ENCODE measurements at places on chromosomes 1 and 21.

DNA sequence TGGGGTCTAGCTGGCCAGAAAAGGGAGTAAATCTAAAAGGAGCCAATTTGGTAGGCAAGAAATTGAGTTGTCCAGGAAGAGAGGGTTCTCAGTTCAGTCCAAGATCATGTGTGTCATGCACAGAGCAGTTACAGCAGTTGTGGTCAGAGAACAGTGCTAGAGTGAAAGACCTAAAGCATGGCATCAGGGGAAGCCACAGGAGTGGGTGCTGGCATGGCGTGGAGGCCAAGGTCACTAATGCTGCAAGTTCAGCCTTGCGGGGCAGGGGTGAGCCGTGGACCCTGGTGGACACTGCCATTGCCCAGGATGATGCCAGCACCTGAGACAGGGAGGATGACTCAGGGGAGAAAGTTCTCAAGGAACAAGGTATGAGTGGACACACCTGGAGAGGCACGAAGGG, 16.6 kb upstream of the TMEM125 start:
- H3K36me3 ChIP-seq = peaks cover 3% of the 10 kb centered on the region
- no peaks in the 10 kb centered on the region for H3K4me1 ChIP-seq
- H3K27me3 ChIP-seq = peaks cover 59% of the 10 kb centered on the region
- no peak overlapping the region for H3K27ac ChIP-seq
- no peak overlapping the region for H3K4me3 ChIP-seq

DNA sequence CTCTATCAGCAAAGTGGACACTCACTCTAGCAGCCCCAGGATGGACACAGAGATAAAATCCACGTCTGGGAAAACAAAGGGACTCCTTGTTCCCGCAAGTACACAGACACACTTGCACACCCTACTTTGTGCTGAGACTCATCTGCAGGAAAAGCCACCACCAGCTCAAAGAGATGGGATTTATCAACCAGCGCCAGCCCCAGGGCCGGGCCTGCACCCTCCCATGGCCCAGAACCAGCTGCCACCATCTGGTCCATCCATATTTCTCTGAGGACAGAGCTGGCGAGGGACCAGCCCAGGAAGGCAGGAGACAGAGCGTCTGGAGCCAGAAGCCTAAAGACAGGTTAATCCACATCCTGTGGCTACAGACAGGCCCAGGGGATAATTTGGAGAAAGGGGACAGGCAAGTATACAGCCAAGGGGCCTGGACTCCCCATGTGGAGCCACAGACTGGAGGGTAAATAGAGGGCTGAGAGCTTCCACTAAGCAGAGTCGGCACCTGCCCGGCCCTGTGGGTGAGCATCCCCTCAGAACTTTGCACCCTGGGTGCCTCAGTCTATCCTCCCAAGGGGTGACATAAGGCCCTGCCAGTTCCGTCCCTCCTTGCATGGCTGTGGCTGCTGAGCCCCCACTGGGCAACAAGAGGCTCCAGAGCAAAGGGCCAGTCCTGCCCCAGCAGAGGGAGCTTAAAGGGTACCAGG, 233.9 kb downstream of the PTPRU start:
- no peaks in the 10 kb centered on the region for H3K4me1 ChIP-seq
- no peak overlapping the region for H3K4me3 ChIP-seq
- H3K27ac ChIP-seq = no peak overlapping the region
- no peaks in the 10 kb centered on the region for H3K36me3 ChIP-seq
- peaks cover 80% of the 10 kb centered on the region for H3K27me3 ChIP-seq

- DNase-seq = no peak
- no peak overlapping the region for H3K4me3 ChIP-seq
- no peak overlapping the region for H3K27ac ChIP-seq
Measured at GRCh38 chr1:231807541-231807940, 181.0 kb downstream of the DISC1 start.

- peaks cover 36% of the 10 kb centered on the region for H3K36me3 ChIP-seq
- DNase-seq = no peak
- peaks cover 83% of the 10 kb centered on the region for H3K4me1 ChIP-seq
- H3K27ac ChIP-seq = no peak overlapping the region
- H3K4me3 ChIP-seq = peak overlapping the region; percentile 56
Measured at GRCh38 chr1:160499631-160500030, 23.4 kb downstream of the SLAMF6 start.

DNA sequence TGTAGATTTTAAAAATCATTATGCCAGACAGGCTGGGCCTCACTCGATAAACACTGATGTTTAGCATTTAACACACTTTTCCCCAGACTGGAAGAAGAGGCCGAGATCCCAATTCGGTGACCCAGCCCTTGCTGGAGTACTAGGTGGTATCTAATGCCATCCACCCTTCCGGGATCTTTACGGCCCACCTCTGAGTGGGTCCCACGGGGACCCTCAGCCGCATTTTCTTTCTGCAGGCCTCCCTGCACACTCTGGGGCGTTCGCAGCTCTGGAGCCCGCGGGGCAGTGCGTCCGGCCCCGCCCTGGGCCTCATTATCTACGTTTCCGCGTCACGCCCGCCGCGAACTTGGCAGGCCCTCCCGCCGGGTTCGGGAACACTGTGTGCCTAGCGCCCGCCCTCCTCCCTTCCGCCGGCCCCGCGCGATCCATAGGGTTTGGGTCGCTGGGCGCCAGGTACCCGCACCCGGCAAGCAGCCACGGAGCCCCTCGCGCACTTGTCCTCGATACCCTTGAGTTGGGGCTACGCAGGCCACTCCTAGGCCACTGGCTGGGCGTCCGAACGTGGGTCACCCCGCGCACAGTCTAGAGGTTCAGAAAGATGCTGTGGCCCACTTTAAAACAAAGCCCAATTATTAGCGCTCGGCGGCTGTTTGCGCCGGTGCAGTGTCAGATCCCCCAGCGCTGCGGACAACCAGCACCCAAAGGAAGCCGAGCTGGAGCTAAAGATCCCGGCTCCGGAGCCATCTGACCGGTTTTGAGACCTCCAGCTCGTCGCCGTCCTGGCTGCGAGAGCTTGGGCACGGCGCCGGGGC, 950 bp upstream of the EVA1C start:
- H3K4me1 ChIP-seq = peaks cover 56% of the 10 kb centered on the region
- H3K36me3 ChIP-seq = peaks cover 14% of the 10 kb centered on the region
- peak overlapping the region; percentile 89 for H3K27ac ChIP-seq
- peak; percentile 51 for DNase-seq

- no peak overlapping the region for H3K27ac ChIP-seq
- H3K4me3 ChIP-seq = no peak overlapping the region
- peaks cover 13% of the 10 kb centered on the region for H3K27me3 ChIP-seq
- H3K4me1 ChIP-seq = no peaks in the 10 kb centered on the region
- peaks cover 3% of the 10 kb centered on the region for H3K36me3 ChIP-seq
Measured at GRCh38 chr1:223271085-223271781, 92.7 kb downstream of the SUSD4 start.

GRCh38 chr1:15354580-15354965, 55.1 kb upstream of the EFHD2 start:
- DNase-seq = no peak
- H3K4me3 ChIP-seq = no peak overlapping the region
- peaks cover 4% of the 10 kb centered on the region for H3K36me3 ChIP-seq
- no peak overlapping the region for H3K27ac ChIP-seq
- H3K4me1 ChIP-seq = peaks cover 21% of the 10 kb centered on the region

DNA sequence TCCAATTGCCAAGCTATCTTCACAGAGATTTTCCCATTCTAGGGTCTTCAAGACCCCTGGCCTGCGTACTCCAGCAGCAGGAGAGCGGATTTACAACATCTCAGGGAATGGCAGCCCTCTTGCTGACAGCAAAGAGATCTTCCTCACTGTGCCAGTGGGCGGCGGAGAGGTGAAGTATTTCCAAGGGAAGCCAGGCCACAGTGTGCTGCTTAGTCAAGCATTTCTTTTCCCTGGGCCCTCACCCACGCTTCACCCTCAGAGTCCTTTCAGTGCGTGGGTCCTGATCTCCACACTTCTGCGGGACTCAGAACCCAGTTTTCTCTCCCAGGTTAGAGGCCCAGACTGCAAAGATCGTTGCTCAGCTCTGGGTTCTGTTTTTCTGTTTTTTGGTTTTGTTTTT, 13.1 kb downstream of the CDCA8 start:
- no peak for DNase-seq
- H3K4me3 ChIP-seq = no peak overlapping the region

- peaks cover 31% of the 10 kb centered on the region for H3K27me3 ChIP-seq
- H3K4me3 ChIP-seq = no peak overlapping the region
- no peak overlapping the region for H3K27ac ChIP-seq
- no peak for DNase-seq
- H3K36me3 ChIP-seq = no peaks in the 10 kb centered on the region
Measured at GRCh38 chr1:208450958-208451357, 206.8 kb upstream of the PLXNA2 start.

- no peak overlapping the region for H3K27ac ChIP-seq
- H3K4me3 ChIP-seq = no peak overlapping the region
- no peaks in the 10 kb centered on the region for H3K36me3 ChIP-seq
- no peak for DNase-seq
- H3K27me3 ChIP-seq = no peaks in the 10 kb centered on the region
Measured at GRCh38 chr1:216894494-216894893, 171.3 kb upstream of the ESRRG start.

DNA sequence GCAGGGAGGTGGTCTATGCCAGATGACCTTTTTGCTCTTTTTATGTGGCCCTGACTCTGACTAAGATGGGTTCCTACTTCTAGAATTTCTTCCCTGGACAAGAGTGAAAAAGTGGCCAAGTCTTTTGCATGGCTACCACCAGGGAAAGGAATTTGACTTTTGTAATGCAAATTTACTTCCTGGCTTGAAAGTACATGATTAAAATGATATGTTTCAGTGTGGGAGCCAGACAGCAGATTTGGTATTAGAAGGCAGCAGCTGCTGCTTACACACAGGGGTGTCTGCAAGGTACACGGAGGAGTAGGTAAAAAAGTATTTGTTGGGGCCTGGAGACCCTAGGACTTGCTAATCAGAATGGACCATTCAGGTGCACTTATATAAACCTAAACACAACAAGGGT, 78.4 kb downstream of the KCND3 start:
- peaks cover 73% of the 10 kb centered on the region for H3K27me3 ChIP-seq
- H3K4me3 ChIP-seq = no peak overlapping the region
- DNase-seq = no peak
- H3K36me3 ChIP-seq = no peaks in the 10 kb centered on the region
- H3K4me1 ChIP-seq = no peaks in the 10 kb centered on the region

- peaks cover 61% of the 10 kb centered on the region for H3K27me3 ChIP-seq
- H3K4me3 ChIP-seq = no peak overlapping the region
- H3K4me1 ChIP-seq = peaks cover 18% of the 10 kb centered on the region
- no peak for DNase-seq
- no peak overlapping the region for H3K27ac ChIP-seq
Measured at GRCh38 chr1:161491472-161491871, 13.8 kb upstream of the FCGR2A start.

DNA sequence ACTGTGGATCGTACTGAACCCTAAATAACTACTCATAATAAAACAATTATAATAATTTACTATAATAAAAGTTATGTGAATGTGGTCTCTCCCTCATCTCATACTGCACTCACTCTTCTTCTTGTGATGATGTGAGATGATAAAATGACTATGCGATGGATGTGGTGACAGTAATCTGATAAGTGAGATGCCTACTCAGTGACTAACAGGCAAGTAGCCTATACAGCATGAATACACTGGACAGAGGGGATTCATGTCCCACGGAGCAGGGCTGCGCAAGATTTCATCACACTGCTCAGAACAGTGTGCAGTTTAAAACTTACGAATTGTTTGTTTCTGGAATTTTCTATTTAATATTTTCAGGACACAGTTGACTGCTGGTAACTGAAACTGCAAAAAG, 304.0 kb downstream of the DUSP10 start:
- peaks cover 5% of the 10 kb centered on the region for H3K4me1 ChIP-seq
- H3K4me3 ChIP-seq = no peak overlapping the region
- DNase-seq = no peak
- H3K27me3 ChIP-seq = no peaks in the 10 kb centered on the region
- H3K36me3 ChIP-seq = peaks cover 2% of the 10 kb centered on the region
- no peak overlapping the region for H3K27ac ChIP-seq

Data from effector memory CD8-positive, alpha-beta T cell (primary cell).